T-helper 1 cell (primary cell): ENCODE measurements at places on chromosomes 2 and 18.

DNA sequence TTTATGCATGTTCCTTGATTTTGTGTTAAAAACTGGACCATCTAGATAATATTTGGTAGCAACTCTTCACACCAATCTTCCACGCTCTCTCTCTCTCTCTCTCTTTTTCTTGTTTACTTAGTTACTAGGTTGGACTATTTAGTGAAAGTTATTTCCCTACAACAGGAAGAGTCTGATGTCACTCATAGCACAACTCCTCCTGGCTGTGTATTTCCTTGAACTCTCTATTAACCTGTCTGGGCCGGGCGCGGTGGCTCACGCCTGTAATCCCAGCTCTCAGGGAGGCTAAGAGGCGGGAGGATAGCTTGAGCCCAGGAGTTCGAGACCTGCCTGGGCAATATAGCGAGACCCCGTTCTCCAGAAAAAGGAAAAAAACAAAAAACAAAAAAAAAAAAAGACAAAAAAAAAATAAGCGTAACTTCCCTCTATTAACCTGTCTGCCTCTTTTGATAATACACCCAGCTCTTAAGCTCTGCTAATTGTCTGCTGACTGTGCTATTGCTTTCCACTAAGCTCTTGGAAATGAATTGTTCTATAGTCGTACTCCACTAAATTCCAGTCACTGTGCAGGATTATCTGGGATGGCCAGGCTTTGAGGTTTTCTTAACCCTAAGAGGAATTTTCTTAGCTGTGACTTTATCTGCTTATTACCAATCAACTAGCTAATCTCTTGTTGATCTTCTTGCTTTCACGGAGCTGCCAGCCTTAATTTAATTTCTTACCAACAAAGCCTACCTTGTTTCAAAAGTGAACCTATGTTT lies 18.1 kb upstream of the CDH19 start:
- no peak for DNase-seq

DNA sequence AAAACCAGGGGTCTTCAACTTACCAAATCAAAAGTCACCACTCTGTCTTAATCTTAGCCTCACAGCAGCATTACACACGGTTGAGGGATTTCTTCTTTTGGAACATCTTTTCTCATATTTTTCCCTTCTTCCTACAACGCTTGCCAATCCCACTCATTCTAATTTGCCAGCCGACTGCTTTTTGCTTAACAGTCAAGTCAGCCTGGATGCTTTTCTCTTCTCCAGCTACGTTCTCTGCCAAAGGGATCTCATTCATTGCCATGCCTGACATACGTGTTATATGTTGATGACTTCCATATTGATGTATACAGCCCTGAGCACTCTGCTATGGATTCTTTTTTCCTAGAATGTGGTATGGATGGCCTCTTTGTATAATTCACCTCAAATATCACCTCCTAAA lies 37.3 kb downstream of the CDH19 start:
- no peak for DNase-seq

GRCh38 chr18:23257137-23257536 lies 121.9 kb downstream of the CABLES1 start:
- no peak for DNase-seq

GRCh38 chr18:6626457-6626856 lies 103.1 kb upstream of the ARHGAP28 start:
- no peak for DNase-seq

GRCh38 chr18:32353257-32353656 lies 117.4 kb downstream of the GAREM1 start:
- DNase-seq, result no peak

DNA sequence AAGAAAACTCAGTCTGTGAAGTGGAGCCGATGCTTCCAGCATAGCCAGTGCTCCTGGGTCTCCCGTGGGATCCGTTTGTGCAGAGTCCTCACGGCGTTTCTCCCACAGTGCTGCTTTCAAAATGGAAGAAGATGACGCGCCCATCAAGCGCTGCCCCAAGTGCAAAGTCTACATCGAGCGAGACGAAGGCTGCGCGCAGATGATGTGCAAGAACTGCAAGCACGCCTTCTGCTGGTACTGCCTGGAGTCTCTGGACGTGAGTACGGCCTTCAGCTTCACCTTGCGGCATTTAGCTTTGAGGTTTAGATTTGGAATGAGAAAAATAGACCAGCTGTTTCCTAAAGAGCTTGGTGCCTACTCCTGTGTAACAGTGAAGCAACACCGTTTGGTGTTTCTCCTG lies 107.0 kb downstream of the RNF144A start:
- DNase-seq, result no peak

- no peak for DNase-seq
Observed at GRCh38 chr2:7728388-7728787, 811.2 kb downstream of the RNF144A start.

DNA sequence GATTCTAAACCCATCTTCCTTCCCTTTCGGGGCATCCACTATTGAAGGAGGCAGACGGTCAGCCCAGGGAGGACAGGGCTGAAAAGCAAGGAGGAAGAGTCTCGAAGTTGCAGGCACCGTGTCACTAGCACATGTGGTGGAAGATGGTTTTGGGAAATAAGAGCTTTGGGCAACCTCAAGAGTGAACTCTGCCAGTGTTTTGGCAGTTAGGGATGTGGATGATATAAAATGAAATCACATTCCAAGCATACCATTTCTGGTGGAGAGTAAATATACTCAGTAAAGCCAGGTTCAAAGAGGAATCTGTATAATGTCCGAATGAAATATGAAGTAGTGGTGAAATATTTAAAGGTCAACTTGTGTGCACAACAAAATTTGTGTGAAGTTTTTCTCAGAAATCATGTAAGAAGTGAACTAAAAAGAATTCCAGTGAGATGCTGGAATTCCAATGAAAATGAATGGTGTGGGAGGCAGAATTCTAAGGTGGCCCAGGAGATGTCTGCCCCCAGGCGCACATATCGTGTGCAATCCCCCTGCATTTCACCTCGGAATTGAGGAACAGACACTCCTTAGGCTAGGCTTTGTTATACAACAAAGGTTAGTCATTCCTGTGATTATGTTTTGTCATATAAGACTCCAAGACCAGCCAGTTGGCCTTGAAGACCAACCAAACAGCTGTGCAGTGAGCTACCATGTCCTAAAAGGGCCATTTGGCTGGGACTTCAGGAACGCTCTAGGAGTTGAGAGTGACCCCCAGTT lies 147.1 kb downstream of the SH3BP4 start:
- no peak for DNase-seq

GRCh38 chr2:85779641-85780315 lies 26.0 kb downstream of the ATOH8 start:
- DNase-seq, result no peak

GRCh38 chr2:60301726-60302125 lies 251.7 kb downstream of the BCL11A start:
- DNase-seq, result no peak

DNA sequence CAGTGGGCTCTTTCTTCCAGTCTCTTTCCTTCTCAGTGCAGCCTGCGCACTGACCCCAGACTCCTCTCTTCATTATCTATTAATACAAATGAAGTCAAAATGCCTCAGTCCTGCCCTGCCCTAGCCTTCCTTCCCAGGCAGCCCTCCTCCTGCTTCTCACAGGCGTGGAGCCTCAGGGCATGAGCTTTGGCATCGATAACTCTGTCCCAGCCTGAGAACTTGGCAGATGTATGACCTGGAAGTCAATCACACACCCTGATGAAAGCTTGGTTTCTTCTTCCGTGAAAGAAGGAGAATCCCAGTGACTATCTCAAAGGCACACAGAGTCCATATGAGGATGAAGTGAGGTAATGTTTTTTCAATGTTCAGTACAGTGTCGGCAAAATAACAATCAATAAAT lies 600.7 kb upstream of the ID2 start:
- no peak for DNase-seq
